RWPE2 (cell line): ENCODE measurements at places on chromosomes 7 and 10.
A peak's percentile ranks its signal among the peaks of the same experiment; 100 is the strongest.

DNA sequence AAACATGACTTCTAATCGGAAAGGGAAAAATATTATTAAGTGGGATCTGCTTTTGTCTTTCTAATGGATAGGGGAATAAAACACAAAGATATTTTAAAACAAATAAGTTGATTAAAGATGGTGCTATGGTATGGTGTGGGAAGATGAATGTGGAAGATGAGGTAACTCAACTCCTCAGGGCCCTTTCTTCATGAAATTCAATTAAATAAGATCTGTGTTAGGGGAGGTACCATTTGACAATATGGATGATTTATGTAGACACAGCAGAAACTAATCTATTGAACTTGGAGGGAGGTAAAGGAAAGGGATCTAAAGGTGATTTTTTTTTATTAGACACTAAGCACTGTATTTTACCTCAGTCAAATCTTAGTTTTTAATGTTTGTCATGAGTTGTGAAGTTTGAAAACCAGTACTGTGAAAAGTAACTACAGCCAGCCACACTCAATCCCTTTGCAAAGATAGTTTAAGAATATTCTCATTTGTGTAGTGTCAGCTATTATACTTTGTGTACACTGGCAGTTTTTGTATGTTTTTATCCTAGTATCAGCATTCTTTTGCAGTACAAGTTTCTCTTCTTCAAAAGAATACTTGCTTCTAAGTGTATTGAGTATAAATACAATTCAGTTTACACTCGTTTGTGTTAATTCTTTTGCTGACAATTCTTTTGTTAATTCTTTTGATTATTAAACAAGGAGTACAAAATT lies 151.3 kb downstream of the PHF14 start:
- DNase-seq: no peak

- no peak for DNase-seq
These were observed 167.3 kb downstream of the MAGI2 start for GRCh38 chr7:79286181-79286580.

DNA sequence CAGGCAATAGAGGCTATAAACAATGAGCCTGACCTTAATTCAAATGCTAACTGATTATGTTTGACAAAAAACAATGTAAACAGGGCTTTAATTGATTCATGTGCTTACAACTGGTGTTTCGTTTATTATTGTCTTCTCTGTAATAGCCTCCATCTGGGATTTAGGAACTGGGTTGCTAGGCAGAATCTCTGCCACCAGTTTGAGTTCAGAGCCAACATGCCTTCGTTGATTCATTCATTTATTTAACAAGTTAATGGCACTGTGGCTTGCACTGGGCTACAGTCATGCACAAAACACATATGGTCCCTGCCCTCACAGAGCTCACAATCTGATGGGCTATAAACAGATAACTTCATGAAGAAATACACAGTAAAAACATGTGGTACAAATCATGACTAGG lies 19.6 kb upstream of the CDHR3 start:
- DNase-seq: no peak

- no peak for DNase-seq
These were observed 36.5 kb upstream of the TNKS2 start for GRCh38 chr10:91761721-91762120.

GRCh38 chr10:7956508-7956907 lies 98.0 kb upstream of the GATA3 start:
- no peak for DNase-seq

DNA sequence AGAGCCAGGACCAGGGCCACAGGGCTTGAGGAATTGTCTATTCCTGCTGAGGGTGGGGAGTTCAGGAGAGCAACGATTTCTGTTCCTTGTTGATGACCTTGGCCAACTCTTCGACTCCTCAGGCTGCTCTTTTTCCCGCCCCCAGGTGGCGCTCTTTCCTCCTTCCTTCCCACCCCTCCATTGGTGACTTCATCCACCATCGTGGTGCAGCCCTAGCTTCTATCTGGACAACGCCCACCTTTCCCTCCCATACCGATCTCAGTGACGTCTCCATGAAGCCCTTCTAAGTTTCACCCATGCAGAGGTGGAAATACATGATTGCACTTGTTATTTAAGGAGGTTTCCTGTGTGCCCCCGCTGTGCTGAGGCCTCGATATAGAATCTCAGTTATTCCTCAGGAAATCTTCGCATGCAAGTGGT lies 22.1 kb upstream of the CARD11 start:
- DNase-seq: no peak

DNA sequence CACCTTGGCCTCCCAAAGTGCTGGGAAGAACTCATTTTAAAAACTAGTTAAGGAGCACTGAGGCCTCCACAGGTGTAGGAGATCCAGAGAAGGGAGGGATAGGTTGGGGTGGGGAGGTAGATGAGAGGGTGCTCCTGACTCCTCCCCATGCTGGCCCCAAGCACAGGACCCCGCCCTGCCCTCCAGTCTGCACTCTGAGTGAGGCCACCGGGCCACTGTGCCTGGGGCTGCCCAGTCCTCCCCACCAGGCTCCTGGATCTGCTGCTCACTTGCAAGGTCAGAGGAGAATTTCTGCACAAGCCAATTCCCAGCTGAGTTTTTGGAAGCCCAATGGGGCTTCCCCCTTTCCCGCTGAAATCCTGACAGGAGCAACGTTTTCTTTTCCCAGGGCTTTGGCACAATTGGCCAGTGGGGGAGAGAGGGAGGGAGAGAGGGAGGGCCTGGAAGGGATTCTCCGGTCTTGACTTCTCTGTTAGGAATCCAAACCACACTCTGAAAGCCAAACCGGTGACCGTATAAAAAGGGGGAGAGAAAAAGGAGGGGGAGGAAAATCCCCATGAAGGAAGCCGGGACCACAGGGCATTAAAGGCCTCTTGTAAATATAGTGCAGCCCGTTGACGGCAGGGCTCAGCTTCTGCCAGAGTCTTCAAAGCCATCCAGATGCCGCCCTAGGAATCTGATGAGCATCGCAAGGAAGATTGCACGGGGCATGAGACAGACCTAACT lies 116.2 kb downstream of the SH3PXD2A start:
- DNase-seq: no peak

- DNase-seq: no peak
These were observed 809.2 kb downstream of the NXPH1 start for GRCh38 chr7:9242636-9243035.

GRCh38 chr10:131819241-131820072 lies 81.4 kb upstream of the PPP2R2D start:
- DNase-seq: no peak

- no peak for DNase-seq
These were observed 181.4 kb downstream of the CXCL12 start for GRCh38 chr10:44203535-44203934.

GRCh38 chr10:99395750-99396445 lies 34.5 kb downstream of the GOT1 start:
- DNase-seq: peak; percentile 82

DNA sequence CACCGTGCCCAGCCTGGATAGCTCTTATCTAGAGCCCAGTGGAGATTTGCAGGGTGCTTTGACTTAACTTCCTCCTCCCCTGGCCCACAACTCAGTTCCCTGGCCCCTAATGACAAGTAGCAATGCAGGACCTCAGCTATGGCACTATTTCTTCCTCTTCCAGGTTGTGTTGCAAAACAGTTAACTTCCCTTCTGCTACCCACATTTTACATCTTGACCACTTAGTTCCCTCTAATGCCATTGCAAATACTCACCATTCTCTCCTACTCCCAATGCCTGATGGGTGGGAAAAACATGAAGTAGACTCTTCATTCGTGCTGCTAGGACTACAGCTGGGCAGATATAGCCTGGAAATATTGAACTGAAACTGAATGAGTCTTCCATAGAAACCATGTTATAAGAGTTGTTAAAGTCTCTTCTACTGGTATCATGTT lies 39.1 kb upstream of the FGL2 start:
- no peak for DNase-seq
